Naive thymus-derived CD4-positive, alpha-beta T cell (primary cell): ENCODE measurements at places on chromosomes 12 and 14. TPM values are rescaled to one million over a fixed set of nuclear protein-coding genes. Genes with fewer than 3 reads are reported as not detected.

ARL1 gene
- 39.3 TPM for total RNA-seq

GRCh38 chr12:116610971-116611541, 51.9 kb downstream of the MAP1LC3B2 start:
- H3K4me3 ChIP-seq: no peak overlapping the region
- H3K27ac ChIP-seq: no peak overlapping the region
- no peaks in the 10 kb centered on the region for H3K36me3 ChIP-seq
- H3K27me3 ChIP-seq: no peaks in the 10 kb centered on the region
- no peak for DNase-seq

- H3K27me3 ChIP-seq: no peaks in the 10 kb centered on the region
- H3K4me3 ChIP-seq: no peak overlapping the region
- H3K4me1 ChIP-seq: peaks cover 11% of the 10 kb centered on the region
- no peak overlapping the region for H3K27ac ChIP-seq
Observed at GRCh38 chr12:27797301-27798025, 17.4 kb upstream of the MANSC4 start.

- peaks cover 31% of the 10 kb centered on the region for H3K4me1 ChIP-seq
- H3K4me3 ChIP-seq: no peak overlapping the region
- peak overlapping the region; percentile 46 for H3K27ac ChIP-seq
- no peaks in the 10 kb centered on the region for H3K27me3 ChIP-seq
- no peaks in the 10 kb centered on the region for H3K36me3 ChIP-seq
Observed at GRCh38 chr14:49865431-49865859, 12.9 kb upstream of the NEMF start.

- H3K4me3 ChIP-seq: no peak overlapping the region
- no peak overlapping the region for H3K27ac ChIP-seq
- DNase-seq: no peak
- H3K27me3 ChIP-seq: no peaks in the 10 kb centered on the region
- no peaks in the 10 kb centered on the region for H3K36me3 ChIP-seq
Observed at GRCh38 chr14:74364271-74364880, 16.1 kb downstream of the VRTN start.

DNA sequence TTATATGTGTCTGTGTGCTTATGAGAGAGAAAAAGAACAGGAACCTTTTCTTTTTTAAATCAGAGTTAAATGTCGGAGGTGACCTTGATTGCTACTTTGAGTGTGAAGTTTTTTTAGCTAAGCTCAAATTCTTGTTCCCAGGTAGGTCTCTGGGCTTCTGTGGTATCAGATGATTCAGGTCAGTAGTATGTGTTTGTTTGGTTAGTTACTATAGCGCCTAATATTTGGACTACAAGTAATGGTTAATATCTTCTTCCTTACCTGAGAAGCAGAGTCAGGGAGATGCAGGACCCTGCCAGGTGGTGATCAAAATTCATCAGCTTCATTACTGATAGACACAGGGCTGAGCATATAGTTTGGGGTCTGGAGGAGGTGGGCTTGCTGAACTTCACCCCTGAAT, 30.8 kb downstream of the ADCK1 start:
- DNase-seq: no peak
- no peaks in the 10 kb centered on the region for H3K36me3 ChIP-seq
- H3K27ac ChIP-seq: no peak overlapping the region
- no peaks in the 10 kb centered on the region for H3K4me1 ChIP-seq
- H3K27me3 ChIP-seq: no peaks in the 10 kb centered on the region

GRCh38 chr14:64075613-64076005, 218.6 kb downstream of the ESR2 start:
- no peak overlapping the region for H3K4me3 ChIP-seq
- no peaks in the 10 kb centered on the region for H3K4me1 ChIP-seq
- DNase-seq: no peak
- no peak overlapping the region for H3K27ac ChIP-seq
- no peaks in the 10 kb centered on the region for H3K27me3 ChIP-seq

RBM19 gene
- 108 TPM for total RNA-seq

DNA sequence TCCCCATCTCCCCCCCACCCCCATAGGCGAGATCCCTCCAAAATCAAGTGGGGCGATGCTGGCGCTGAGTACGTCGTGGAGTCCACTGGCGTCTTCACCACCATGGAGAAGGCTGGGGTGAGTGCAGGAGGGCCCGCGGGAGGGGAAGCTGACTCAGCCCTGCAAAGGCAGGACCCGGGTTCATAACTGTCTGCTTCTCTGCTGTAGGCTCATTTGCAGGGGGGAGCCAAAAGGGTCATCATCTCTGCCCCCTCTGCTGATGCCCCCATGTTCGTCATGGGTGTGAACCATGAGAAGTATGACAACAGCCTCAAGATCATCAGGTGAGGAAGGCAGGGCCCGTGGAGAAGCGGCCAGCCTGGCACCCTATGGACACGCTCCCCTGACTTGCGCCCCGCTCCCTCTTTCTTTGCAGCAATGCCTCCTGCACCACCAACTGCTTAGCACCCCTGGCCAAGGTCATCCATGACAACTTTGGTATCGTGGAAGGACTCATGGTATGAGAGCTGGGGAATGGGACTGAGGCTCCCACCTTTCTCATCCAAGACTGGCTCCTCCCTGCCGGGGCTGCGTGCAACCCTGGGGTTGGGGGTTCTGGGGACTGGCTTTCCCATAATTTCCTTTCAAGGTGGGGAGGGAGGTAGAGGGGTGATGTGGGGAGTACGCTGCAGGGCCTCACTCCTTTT, 2.7 kb downstream of the GAPDH start:
- DNase-seq: no peak
- peak overlapping the region; percentile 52 for H3K27ac ChIP-seq

- no peak overlapping the region for H3K27ac ChIP-seq
- no peaks in the 10 kb centered on the region for H3K4me1 ChIP-seq
- no peak overlapping the region for H3K4me3 ChIP-seq
- H3K27me3 ChIP-seq: no peaks in the 10 kb centered on the region
- no peaks in the 10 kb centered on the region for H3K36me3 ChIP-seq
Observed at GRCh38 chr12:85575120-85576096, 260.8 kb downstream of the RASSF9 start.
